Fibroblast of skin of abdomen (primary cell): ENCODE measurements at places on chromosomes 5 and 9.

GRCh38 chr5:180166176-180166575, 42.8 kb downstream of the RASGEF1C start:
- DNase-seq: no peak

- no peak for DNase-seq
Observed at GRCh38 chr5:170232786-170233185, at the start of gene C5orf58. Gene C5orf58, plus strand, starts transcription at chr5:170232985. Its CDS starts 1,992 bp downstream, at chr5:170234977.

- DNase-seq: peak; percentile 0
Observed at GRCh38 chr9:25418974-25419373, 259.3 kb downstream of the TUSC1 start.

DNA sequence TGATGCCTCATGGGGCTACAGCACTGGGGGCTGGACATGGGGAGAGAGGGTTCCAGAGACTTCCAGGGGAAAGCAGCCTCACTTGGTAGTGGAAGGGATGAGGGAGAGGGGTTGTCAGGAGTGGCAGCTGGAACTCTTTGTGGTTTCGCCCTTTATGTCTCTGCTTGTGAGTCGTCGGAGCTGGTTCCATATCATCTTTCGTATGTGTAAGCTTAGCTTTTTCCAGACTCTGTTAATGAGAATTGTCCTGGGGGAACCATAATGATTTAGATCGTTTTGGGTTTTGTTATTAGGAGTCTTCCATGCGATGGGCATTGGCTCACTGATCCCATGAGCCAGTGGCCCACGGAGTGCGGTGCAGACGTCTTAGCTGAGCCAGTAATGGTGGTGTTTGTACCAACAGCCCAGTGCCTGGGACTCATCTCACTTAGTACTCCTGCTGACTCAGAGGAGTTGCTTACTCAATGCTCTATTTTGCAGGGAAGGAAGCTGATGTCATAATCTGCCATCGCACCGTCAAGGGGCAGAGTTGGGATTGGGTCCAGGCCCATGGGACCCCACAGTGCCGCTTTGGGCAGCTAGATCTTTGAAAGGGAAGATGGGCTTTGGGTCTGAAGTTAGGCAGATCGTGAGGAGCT, 48.5 kb downstream of the NEK6 start:
- DNase-seq: peak; percentile 81

GRCh38 chr9:36637491-36638270, 65.0 kb downstream of the MELK start:
- DNase-seq: no peak

DNA sequence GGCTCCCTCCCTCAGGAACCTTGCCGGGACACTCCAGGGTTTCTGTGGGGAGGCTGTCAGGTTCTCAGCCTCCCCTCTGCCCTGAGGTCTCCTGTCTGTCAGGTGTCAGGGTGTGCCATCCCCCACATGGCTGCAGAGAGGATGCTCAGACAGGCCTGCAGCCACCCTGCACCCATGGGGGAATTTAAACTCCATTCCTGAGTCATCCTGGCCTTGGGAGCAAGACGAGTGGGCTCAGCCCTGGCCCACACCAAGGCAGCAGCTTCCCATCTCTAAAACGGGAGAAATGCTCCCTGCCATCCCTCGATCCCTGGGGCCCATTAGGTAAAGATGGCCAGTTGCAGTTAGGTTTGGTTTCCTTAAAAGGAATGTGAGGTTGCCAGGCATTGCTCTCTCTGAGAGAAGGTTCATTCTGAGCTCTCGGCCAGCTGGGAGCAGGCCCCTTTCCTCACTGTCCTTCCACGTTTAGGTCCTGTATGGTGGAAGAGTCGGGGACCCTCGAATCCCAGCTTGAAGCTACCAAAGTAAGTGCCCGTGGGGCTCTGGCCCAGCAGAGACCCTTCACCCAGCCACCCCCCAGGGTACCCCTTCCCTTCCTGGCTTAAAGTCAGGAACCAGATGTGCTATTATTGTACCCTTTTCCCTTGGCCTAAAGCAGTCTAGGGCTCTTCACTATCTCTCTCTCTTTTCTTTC, 26.6 kb downstream of the DYNC2I2 start:
- DNase-seq: no peak

GRCh38 chr9:38251036-38251860, 141.3 kb upstream of the ALDH1B1 start:
- no peak for DNase-seq

GRCh38 chr5:136212252-136212721, 19.3 kb upstream of the SMIM32 start:
- peak; percentile 31 for DNase-seq

DNA sequence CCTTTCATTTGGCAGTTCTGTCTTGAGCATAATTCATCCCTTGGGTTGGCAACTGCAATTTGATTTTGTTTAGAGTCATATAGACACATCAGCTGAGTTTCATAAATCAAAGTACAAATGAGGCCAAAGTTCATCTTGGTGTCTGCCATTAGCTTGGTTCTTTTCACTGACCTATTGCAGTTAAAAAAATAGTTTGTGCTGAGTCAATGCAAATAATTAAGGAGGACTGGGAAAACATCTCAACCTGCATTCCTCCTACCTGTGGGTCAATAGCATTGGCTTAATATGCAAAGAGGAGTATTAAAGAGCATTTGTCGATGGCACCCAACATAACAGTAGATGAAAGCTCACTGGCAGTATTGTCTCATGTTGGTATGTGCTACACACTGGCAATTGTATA, 1.6 kb downstream of the PKD2L2 start:
- no peak for DNase-seq

GRCh38 chr5:29367176-29367833, 1826.2 kb upstream of the CDH6 start:
- no peak for DNase-seq

- DNase-seq: no peak
Observed at GRCh38 chr5:98656125-98656795, 117.2 kb upstream of the RGMB start.

GRCh38 chr5:83368319-83368718, 103.2 kb upstream of the VCAN start:
- peak; percentile 77 for DNase-seq

GRCh38 chr5:125551246-125551645, 804.8 kb upstream of the ZNF608 start:
- peak; percentile 36 for DNase-seq

DNA sequence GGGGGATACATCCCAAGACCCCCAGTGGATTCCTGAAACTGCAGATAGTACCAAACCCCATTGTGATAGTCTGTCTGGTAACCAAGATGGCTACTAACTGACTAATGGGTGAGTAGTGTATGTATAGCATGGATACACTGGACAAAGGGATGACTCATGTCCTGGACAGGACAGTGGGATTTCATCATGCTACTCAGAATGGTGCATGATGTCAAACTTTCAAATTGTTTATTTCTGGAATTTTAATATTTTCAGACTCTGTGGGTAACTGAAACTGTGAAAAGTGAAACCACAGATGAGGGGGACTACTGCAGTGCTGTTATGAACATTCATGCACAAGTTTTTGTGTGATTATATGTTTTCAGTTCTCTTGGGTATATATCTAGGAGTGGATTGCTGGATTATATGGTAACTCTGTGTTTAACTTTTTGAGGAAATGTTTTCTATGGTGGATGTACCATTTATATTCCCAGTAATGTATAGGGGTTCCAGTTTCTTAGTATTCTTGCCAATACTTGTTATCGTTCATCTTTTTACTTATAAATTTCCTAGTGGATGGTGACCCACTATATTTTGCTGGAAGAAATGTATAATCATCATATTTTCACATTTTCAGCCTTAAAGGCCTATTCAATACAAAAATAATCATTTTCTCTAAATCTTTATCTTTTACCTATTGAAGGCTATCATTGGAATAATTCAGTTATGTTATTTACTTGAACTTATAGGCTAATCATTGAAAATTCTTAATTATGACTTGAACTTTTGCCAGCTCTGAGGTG, 140.9 kb downstream of the NR3C1 start:
- peak; percentile 86 for DNase-seq

DNA sequence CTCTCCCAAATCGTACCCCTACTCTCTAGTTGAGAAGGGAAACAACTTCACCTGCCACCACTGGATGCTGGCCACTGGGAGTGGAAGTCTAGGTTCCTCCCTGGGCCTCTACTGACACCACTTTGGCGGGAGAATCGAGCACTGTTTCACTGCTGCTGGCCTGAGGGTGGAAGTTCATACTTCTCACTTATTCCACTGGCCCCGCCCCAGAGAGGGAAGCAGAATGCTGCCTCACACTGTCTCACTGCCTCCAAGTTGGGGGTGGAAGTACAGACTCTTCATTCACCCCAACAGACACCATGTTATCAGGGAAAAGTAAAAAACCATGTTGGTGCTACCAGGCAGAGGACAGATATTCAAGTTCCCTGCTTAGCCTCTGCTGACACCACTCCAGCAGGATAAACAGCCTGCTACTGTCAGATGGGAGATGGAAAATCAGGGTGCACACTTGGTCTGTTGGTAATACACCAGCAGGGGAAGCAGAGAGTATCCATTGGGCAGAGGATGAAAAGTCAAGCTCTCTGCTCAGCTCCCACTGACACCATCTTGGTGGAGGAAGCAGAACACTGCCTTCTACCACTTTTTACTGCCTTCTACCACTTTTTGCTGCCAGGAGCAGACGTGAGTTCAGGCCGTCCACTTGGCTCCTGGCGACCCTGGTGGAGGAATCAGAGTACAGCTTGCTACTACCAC, 159.4 kb downstream of the SIL1 start:
- no peak for DNase-seq

- no peak for DNase-seq
Observed at GRCh38 chr9:82989929-82990328, 73.0 kb downstream of the RASEF start.

GRCh38 chr5:125106881-125107280, 360.4 kb upstream of the ZNF608 start:
- DNase-seq: no peak

DNA sequence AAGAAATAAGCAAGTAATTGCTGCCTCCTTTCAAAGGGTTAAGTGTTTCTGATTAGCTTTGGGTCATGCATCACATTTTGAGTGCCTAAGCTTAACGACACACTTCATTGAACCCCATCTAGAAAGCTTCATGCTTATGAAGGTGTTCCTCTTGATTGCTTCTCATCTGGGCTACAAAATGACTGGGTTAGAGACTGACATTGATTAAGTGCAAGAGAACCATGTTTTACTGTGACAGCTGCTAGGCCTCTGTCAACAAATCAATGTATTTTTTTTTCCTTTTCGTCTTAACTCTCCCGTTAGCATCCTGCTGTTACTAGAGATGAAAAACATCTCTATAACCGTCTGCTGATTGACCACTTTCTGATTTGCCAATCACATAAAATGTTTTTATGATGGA, 725.0 kb downstream of the TLE1 start:
- no peak for DNase-seq

GRCh38 chr5:30103452-30104202, 1089.9 kb upstream of the CDH6 start:
- DNase-seq: no peak

DNA sequence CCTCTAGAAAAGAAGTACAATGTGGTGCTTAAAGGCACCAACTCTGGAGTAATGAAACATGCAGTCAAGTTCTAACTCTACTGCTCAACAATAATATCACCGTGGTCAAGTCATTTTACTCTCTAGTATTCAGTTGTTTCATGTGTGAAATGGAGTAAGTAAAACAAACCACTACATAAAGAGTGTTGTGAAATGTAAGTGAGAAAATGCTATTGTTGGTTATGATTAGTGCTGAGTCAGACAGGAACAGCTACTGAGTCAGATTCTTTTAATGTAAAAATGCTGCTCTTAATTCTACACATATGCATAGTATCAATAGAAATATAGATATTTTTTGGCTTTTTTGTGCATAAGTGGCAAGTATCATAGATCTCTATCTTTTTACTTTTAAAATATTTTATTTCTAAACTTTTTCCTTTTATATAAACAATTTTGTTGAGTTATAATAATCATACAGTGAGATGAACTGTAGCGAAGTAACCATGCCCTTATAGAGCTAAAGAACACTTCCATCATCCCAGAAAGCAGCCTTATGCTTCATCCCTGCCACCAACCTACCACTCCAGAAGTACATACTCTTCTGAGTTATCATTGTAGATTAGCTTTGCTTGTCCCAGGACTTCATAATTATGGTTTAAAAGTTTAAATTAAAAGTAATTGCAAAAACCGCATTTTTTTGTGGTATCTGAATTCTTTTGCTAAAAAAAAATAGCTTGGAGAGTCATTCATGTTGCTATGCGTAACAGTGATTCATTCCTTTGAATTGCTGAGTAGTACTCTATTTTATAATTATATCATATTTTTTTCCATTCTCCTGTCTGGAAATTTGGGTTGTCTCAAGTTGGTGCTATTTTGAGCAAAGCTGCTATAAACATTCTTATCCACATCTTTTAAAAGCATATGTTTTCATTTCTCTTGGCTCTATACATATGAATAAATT, 548.2 kb upstream of the CLINT1 start:
- DNase-seq: peak; percentile 86

DNA sequence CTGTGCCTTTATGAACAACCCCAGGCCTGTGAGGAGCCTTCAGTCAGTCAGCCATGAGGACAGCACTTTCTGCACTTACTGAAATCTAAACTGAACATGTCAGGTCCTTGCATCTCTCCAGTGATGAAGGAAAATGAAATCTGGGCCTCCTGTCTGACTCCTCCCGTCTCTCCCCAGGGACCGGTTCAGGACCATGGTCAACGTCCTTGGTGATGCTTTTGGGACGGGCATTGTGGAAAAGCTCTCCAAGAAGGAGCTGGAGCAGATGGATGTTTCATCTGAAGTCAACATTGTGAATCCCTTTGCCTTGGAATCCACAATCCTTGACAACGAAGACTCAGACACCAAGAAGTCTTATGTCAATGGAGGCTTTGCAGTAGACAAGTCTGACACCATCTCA, 77.0 kb upstream of the PLPP6 start:
- peak; percentile 4 for DNase-seq

- DNase-seq: no peak
Observed at GRCh38 chr9:131266266-131267229, 9.8 kb downstream of the FAM78A start.

GRCh38 chr5:171367424-171368370, 20.0 kb upstream of the NPM1 start:
- peak; percentile 50 for DNase-seq

DNA sequence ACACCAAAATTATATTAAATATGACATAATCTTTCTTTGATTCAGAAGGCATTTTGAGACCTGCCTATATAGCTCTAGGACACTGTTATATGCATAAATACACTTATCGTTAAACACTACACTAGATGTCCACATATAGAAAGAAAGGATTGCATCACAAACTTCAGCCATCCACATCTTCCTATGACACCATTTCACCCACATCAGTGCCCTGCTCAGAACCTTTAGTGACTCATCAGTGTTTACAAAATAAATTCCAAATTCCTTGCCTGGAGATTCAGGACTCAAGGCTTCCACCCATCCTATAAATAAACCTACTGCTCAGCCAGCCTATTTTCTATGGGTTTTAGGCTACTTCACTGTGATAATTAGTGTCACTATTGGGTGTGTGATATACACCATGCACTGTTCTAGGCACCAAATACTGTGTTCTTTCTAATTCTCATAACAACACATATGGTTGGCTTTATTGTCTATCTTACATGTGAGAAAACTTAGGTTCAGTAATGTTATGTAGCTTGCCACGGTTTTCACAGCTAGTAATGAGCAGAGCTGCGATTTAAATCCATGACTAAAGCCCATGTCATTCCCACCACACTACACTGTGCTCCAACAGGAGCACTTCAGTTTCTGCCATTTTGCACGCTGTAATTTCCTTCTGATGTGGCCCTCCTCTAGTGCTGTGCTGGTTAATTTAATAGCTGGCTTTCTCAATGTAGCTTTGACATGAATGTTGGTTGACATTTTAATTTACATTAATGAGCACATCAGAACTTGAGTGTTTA, 103.3 kb downstream of the SREK1 start:
- peak; percentile 70 for DNase-seq
